Activated CD4-positive, alpha-beta T cell treated with anti-CD3 and anti-CD28 coated beads, Interleukin-2, amount 50 U/mL, for 4 hours (primary cell): ENCODE measurements at places on chromosomes 7 and 10.

- no peak for DNase-seq
These were observed 169.9 kb downstream of the PIP4K2A start for GRCh38 chr10:22544325-22545068.

- DNase-seq = no peak
These were observed 18.9 kb downstream of the CEP55 start for GRCh38 chr10:93515071-93516005.

DNA sequence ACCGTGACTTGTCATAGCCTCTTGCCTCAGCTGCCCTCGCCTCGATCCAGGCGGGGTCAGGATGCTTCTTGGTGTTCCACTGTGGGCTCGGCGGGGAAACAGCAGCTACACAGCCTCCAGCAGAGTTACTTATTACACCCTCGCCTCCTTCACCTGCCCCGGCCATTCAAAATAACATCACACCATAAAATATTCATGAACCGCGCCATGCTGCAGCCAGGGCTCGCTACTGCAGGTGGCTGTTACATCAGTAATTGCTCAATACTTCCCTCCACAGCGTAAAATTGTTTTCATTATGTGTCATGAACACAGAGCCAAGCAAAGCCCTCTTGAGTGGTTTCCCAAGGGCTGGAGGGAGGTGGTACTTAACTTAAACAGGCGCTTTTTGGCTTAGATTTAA, 241.5 kb upstream of the SP8 start:
- DNase-seq = no peak

DNA sequence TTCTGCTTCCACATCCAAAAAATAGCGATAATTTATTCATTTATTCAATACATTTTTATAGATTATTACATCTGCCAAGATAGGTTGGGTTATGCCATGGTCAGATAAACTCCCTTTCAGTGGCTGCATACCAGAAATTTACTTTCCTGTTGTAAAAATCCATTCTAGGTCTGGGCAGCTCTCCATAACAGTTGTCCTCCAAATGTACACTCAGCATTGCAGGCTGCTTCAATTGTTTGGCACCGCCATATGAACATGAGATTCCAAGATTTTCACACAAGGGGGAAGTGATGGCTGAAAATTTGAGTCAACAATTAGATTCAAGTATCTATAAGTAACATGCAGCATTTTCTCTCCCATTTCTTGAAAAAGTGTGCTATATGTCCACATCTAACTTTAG, 568.7 kb downstream of the ETV1 start:
- no peak for DNase-seq

DNA sequence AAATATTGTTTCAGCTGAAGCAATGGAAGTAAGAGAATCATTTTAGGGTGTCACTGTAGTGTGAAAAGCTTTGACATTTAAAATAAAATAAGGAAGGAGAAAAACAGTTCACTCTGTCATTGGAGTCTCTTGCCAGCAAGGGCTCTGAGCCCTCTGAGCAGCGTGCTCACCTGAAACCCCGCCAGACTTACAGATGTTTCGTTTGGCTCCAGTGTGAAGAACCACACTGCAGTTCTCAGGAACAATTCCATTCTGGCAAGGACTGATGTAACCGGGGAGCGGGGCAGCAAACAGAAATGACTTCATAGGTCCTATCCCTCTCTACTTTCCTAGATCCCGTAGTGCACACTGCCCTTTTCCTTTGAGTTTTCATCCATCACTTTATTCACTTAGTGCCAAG, 164.3 kb downstream of the CELF2 start:
- DNase-seq = no peak

DNA sequence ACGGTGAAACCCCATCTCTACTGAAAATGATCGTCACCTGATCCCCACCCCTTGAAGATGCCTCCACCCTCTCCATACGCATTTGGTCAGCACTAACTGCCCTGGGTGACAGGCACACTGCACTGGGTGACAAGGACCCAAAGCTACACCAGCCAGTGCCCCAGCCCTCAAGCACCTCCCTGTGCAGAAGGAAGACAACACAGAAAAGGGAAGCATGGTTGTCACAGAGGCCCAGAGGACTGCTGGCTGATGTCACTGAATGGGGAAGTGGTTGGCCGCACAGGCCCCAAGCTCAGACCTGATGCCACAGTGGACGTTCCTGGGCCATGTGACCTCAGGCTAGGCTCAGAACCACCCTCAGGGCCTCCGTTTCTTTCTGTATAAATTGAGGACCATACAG, 4.2 kb upstream of the PILRA start:
- DNase-seq = no peak

DNA sequence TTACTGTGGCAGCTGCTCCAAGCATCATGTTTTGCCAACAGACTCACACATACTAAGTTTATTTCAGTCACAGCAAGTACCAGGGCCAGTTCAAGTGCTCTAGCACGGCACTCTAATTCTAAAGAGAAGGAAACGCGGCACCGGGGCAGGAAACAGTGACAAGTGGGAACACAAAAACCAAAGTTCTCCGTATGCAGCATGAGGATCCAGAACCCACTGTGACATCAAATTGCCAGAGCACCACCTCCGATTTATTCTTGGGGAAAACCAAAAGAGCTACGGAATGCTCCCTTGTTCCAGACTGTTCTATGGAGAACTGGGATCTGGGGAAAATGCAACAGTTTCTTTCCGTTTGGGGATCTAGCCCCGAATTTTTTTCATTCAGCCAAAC, 448 bp upstream of the PTER start:
- no peak for DNase-seq

GRCh38 chr7:12111422-12112405, 99.4 kb upstream of the TMEM106B start:
- no peak for DNase-seq

DNA sequence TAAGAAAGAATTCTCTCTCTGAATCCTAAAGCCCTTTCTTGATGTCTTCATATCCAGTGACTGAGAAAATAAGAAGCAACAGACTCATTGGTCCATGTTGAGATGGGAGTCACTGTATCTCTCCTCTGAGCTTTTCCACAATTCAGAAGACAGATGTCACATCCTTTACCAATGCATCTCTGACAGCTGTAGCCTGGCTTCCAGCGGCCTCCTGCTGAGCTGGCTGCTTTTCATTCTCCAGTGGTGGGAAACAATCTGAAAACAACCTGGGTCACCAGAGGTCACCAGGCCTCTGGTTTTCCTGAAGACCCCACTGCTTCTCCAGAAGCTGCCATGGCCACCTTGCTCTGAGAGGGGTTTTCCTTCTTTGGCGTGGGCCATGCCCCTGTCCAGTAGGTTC, 18.3 kb upstream of the RPA3 start:
- DNase-seq = no peak

- DNase-seq = no peak
These were observed 972.5 kb downstream of the CNTNAP2 start for GRCh38 chr7:147089051-147089461.

GRCh38 chr10:119542988-119543813, 682 bp upstream of the RGS10 start:
- DNase-seq = peak; percentile 62

- no peak for DNase-seq
These were observed 18.8 kb downstream of the MMD2 start for GRCh38 chr7:4939971-4940728.

DNA sequence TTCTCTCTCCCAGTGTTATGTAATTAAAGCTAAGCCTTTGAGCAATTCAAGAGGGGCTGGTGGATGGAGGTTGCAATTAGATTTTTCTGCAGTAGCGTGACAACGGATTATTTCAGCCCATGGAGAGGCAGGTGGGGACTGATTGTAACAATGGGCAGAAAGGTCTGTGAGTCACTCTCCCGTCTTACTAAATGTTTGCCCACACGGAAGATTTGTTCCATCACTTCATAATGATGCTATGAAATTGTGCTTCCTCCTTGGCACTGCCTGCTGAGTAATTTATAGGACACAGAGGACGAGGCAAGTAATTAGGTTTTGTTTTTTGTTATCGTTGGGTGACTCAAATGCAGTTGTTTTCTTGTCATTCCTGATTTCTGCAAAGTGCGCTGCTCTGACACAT, 594.5 kb upstream of the DPP6 start:
- DNase-seq = no peak
